Transverse colon (tissue), 4 donors: ENCODE measurements at places on chromosomes 2 and 18. TPM values are rescaled to one million over a fixed set of nuclear protein-coding genes. Genes with fewer than 3 reads are reported as not detected.

- DNase-seq, result no peak
These were observed 44.5 kb downstream of the PKP4 start for GRCh38 chr2:158501301-158501700.

DNA sequence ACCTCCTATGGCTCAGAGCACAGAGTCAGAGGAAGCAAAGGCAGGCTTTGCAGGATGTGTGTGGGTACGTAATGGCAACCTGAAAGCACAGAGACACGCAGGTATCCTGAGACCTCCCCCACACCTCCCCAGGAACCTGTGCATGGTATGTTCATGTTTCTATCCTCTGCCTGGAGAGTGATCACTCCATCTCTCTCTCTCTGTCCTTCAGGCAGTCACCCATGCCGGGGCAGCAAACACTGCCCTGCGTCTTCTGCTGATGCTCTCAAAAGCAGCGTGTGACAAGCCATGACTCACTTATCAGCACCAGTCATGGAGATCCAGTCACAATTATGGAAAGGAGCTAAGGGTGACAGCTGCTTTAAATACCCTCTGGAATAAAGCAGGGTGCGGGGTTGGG is 52.7 kb downstream of the PDCL3 start:
- DNase-seq, result no peak

GRCh38 chr2:128628206-128628605 is 309.5 kb upstream of the HS6ST1 start:
- no peak for DNase-seq

CDCA7 gene
- total RNA-seq, result 6.4 TPM

DNA sequence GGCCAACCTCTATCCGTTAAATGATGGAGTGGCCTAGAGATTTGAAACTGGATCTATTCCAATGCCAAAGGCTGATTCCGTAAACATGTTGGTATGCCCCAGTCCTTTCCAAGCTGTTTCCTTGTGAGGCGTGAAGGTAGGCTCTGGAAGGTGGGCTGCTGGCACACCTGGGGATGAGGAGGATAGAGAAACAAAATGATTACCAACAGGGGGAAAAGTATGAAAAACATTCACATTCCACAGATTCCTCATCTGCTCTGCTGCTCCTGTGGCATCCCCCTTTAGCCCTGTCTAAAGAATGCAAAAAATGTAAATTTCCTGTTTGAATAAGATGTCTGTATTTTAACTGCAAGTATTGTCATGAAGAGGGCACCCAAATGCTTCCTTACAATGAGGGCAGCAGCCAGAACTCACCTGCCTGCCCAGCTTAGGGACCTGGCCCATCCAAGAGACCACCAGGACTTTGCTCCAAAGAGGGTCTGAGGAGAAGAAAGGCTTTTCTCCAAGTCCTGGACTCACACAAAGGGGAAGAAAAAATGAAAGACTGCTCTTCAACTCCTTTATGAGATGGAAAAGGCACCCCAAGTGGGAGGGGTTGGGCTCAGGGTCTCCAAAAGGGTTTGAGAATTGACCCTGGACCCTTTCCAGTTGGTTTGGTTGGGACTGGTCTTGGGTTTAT is 132.3 kb upstream of the PELI1 start:
- DNase-seq, result no peak

GRCh38 chr18:63042351-63042750 is 277.2 kb downstream of the BCL2 start:
- no peak for DNase-seq

GRCh38 chr2:1235806-1236205 is 177.5 kb upstream of the TPO start:
- DNase-seq, result no peak

GRCh38 chr18:61731693-61732376 is 161.0 kb downstream of the RNF152 start:
- DNase-seq, result no peak
